Activated CD8-positive, alpha-beta T cell treated with anti-CD3 and anti-CD28 coated beads for 36 hours (primary cell): ENCODE measurements at places on chromosomes 7 and 10.

DNA sequence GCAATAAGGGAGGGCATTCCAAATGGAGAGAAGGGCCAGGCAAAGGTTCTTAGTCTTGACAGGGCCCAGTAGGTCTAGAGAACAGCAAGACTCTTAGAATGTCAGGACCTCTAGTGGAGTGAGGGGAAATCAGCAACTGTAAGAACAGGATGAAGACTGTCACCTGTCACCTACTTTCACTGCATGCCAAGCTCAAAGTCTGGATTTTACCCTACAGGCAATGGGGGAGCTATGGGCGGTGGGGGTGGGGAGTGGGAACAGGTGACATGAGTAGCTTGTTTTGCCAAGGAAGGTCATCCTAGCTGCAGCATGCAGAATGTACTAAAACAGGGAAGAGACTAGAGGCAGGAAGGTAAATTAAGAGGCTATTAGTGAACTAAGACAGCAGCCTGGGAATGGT lies 18.3 kb downstream of the GOT1 start:
- DNase-seq: no peak

DNA sequence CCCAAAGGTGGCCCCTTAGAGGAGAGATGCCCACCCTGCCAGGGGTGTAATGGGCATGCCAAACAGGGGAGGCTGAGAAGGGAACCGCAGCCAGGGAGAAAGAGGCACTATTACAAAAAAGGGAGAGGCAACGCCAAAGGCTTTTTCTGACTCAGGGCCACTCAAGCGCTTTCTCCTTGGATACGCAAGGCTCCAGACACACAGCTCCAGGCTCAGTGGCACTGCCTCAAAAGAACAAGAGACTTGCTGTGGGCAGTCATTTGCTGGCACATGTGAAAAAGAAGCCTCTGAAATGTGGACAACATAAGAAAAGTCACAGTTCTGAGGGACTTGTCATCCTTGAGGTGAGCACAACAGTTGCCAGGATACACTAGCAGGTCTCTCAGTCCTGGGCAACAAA lies 128.4 kb downstream of the DGKI start:
- no peak for DNase-seq

GRCh38 chr10:17474595-17475323 lies 20.4 kb upstream of the ST8SIA6 start:
- DNase-seq: no peak

DNA sequence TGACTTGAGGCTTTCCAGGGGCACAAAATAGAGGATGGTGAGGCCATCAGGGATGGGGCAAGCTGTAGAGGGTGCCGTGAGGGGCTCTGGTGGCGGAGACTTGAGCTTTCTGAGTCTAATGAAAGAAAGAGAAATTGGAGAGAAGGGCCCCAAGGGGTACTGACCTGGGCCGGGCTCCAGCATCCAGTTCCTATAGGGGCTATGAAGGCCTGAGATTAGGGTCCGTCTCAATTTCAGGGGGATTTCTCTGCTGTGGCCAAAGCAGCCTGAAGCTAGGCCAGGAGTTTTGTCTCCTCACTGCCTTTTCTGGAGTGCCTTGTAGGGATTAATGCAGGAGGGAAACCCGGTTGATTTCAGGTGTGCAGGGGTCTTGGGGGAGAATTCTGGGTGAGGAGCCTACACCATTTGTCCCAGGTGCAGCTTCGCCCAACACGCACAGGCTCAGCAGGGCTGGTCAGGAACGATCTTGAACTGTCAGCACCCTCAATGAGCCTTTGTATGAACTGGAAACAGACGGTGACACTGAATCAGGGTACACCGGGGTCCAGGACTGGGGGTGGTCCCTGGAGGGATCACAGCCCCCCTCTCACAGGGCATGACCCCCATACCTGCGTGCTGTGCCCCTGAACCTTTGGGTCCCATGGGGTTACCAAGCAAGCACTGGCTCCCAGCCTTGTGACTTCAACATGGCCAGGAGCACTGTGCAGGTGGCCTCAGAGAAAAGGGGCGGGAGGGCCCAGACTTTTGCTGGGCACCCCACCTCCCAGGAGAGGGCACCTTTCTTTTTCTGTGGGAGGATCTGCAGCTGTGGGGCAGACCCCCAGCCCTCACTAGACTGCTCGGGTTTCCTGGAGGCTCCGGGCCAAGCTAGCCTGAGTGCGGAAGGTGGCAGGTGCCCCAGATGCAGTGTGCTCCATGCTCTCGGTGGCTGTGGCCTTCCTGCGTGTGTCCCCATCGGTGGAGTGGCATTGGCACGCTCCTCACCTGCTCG lies 122.9 kb upstream of the RET start:
- DNase-seq: no peak

DNA sequence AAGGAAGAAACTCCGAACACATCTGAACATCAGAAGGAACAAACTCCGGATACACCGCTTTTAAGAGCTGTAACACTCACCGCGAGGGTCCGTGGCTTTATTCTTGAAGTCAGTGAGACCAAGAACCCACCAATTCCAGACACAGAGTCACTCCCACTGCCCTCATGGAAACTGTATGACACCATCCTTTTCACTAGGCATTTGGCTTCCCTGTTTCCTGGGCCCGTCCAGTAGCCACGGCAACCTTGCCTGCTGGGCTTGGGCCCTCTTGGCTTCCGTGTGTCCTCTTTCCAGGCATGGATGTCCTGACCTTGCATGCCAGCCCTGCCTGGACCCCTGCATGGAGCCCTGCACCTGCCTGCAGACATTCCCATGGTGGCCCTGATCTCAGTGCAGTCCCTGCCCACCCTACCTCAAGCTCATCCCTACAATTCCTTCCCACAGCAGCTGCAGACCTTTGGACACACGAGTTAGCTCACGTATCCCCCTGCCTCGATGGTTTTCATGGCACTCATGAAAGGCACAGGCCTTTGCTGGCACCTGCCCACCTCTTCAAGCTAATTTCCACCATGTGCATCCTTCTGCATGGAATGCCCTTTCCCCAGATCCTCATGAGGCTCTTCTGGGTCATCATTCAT lies 6.7 kb downstream of the SH2D4B start:
- DNase-seq: no peak
